AG20443 (cell line): ENCODE measurements at places on chromosomes 12 and 14.
A peak's percentile ranks its signal among the peaks of the same experiment; 100 is the strongest.

GRCh38 chr12:3420693-3421092, 70.3 kb upstream of the PRMT8 start:
- peak; percentile 3 for DNase-seq

GRCh38 chr12:111056618-111057521, 136.5 kb upstream of the MYL2 start:
- no peak for DNase-seq

- no peak for DNase-seq
These were observed 38.5 kb upstream of the SLC6A15 start for GRCh38 chr12:84950971-84951546.

- no peak for DNase-seq
These were observed 7.1 kb upstream of the TBX5 start for GRCh38 chr12:114412825-114413749.

DNA sequence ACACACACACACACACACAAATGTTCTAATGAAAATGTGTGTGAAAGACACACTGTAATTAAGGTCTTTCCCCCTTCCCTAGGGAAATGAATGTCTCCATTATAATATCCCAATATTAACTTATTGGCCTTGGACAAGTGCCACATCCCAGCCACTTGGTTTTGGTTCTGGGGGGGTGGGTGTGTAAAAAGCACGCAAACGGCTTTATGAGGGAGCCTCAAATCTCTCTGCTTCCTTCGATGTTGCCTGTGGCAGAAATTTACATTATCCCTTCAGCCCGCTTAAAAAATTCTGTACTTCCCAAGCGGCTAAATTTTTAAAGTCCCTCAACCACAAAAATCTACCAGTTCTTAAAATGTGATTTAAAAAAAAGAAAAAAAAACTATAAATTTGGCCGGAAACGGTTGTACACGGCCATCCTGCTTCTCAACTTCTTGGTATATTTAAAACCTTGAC, 432 bp downstream of the C14orf93 start:
- no peak for DNase-seq
